ENCODE measurements at places on chromosomes 1 and 21. TPM values are rescaled to one million over a fixed set of nuclear protein-coding genes. Genes with fewer than 3 reads are reported as not detected.

Gene GSTM1
- total RNA-seq = 77.4 TPM

Gene C1QTNF12
- 4.1 TPM for total RNA-seq

Gene GCSAML
- not detected for total RNA-seq

Gene RHEX
- not detected for total RNA-seq

Gene EIF2D
- total RNA-seq = 89.1 TPM

Gene ZMYND12
- not detected for total RNA-seq

GRCh38 chr1:23533246-23534023 lies 2.4 kb upstream of the E2F2 start:
- no peak for DNase-seq

- DNase-seq = no peak
Measured at GRCh38 chr1:207787776-207788175, 35.9 kb downstream of the CD46 start.

DNA sequence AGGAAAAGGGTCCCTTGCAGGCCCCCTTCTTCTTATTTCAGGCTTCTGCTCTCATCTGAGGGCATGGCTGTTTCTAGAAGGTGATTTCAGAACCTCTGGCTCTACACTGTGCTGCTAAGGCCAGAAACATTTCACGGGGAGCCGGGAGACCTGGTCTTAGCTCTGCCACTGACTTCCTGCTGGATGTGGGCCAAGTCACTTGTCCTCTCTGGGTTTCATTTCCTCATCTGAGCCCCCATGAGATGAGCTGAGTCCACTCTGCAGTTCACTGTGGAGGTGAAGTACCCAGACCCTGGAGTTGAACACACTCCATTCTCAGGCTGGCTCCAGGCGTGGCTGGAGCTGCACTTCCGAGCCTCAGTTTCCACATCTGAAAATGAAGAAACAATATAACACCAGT lies 2.1 kb downstream of the PADI1 start:
- no peak for DNase-seq

GRCh38 chr1:35164893-35165292 lies 28.1 kb downstream of the SFPQ start:
- DNase-seq = no peak

DNA sequence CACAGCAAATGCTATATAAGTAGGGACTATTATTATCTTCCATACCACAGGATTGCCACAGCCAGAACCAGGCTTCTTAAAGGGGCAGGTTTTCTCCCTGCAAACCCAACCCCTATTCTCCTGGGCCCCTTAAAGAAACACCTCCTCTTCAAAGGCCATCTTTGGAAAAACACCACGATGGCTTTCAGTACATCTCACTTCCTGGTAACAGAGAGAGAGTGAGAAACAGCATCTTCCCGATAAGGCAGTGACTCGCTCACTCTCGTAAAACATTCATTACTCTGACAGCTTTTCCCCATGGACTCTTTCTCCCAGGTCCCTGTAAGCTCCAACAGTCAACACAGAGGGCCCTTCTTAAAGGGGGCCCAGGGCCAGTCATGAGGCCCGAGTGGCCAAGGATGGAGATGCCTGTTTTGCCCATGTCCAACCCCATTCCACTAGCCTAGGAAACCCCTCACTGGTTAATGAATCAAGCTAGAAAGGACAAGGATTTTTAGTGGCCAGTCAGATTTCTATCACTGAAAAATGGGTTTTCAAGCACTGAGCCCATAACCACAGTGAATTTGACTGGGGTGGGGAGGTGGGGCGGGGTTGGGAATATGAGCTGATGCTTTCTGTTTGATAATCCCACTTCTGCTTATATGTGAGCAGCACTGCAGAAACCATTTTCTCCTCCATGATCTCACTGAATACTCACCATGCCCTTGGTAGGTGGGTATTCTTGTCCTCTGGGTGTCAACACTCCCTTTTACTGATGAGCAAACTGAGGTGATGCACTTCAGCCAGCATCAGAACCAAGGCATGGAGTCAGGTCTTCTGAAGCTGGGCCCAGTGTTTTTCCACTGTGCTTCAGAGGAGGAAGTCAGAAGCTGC lies 3.6 kb upstream of the NAV1 start:
- DNase-seq = no peak

GRCh38 chr1:113784104-113784779 lies 25.0 kb upstream of the PHTF1 start:
- DNase-seq = no peak

GRCh38 chr1:100404821-100405220 lies 52.5 kb downstream of the CDC14A start:
- no peak for DNase-seq

GRCh38 chr1:226788965-226789364 lies 49.9 kb upstream of the ITPKB start:
- DNase-seq = no peak

DNA sequence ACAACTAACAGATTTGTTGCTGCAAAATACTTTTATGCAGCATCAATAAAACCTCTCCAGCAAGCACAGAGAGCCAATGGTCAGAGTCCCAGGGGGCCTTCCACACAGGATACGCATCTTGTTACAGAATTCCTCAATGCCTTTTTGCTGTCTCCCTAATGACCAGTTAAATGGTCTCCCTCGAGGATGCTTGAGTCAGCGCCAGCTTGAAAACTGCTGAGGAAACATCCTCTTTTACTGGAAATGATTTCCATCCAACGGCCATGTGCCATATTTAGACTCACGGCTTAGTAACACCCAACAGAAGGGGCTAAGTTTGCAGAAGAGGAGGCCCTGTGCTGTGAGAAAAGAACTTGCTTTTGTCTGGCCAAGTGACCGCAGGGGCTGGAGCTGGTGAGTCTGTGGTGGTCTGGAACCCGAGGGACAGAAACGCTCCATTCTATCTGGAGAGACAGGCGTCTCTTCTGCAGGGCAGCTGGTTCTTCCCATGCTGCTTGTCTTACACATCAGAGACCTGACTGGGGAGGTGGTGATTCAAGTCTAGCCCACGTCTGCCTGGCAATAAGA lies 496.4 kb downstream of the SETD4 start:
- no peak for DNase-seq

- no peak for DNase-seq
Measured at GRCh38 chr1:212515329-212515760, 82.6 kb downstream of the NENF start.

DNA sequence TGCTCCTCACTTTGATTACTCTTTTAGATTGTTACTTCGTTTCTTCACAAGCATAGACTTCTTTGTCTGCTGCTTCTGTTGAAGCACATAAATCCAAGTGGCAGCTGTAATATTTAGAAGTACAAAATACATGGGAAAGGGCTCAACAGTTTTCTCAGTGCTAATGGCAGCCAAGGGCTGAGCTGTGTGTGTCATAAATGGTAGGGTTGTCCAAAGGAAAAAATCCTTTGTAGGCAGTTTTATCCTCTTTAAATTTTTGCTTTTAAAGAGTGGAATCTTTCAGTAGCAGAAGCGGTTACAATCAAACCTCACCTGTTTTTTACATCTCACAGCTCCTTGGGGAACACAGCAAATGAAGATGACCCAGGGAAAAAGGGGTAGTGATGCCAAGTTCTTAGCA lies 650.8 kb downstream of the PLPP3 start:
- DNase-seq = no peak

DNA sequence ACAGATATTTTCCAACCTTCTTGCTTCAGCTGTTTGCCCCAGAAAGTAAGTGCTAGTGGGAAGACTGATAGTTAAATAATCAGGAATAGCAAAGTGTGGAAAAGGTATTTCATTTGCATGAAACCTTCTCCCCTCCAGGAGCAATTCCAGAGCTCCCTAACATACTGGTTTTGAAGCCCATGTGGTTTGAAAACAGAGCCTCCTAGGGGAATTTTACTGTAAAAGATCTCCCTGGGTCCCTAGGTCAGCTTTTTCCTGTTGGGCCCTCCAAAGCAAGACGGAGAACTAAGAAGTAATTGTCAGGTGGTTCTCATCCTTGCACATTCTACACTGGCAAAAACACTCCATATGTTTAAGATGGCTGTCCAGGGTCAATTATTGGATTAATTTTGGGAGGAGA lies 218.7 kb upstream of the FOXD3 start:
- DNase-seq = no peak

- no peak for DNase-seq
Measured at GRCh38 chr1:206002871-206003801, at the start of gene RAB7B. Gene RAB7B, minus strand, starts transcription at chr1:206003395. Its CDS starts 9,260 bp downstream, at chr1:205994135.

Data from activated T-helper 1 cell treated with anti-CD3 and anti-CD28 coated beads, Interleukin-12 subunit alpha, Interleukin-12 subunit beta, Interleukin-2, Interleukin-4 antibody, amounts not matched to agents 30 ng/mL and 10 ng/mL and 1 ng/mL, durations not matched to agents 14 hours and 24 hours and 36 hours (primary cell).